ENCODE measurements at places on chromosomes 2 and 18.

GRCh38 chr2:153163055-153163454 is 315.5 kb downstream of the RPRM start:
- no peak for DNase-seq

- DNase-seq = no peak
Observed at GRCh38 chr2:20490300-20491181, 43.7 kb downstream of the RHOB start.

GRCh38 chr18:37161491-37161890 is 332.6 kb downstream of the KIAA1328 start:
- no peak for DNase-seq

- DNase-seq = no peak
Observed at GRCh38 chr2:157853211-157853610, 22.9 kb downstream of the ACVR1 start.

- no peak for DNase-seq
Observed at GRCh38 chr2:239146011-239146641, 254.7 kb downstream of the HDAC4 start.

DNA sequence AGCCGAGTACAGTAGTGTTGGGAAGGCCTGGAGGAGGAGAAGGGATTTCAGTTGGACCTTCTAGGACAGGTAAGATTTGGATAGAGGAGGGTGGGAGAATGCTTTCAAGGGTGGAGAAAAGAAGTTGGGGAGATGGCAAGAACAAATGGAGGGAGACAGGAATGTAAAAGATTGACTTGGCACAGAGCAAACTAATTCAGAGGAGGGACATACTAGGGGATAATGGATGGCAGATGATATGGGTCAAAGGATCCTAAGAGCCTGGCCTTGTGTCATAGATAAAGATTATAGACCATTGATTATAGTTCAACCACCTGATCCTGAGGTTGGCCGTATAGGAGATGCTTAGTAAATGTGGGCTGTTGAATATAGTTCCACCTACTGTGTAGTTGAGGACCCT is 12.4 kb downstream of the WDR43 start:
- no peak for DNase-seq

DNA sequence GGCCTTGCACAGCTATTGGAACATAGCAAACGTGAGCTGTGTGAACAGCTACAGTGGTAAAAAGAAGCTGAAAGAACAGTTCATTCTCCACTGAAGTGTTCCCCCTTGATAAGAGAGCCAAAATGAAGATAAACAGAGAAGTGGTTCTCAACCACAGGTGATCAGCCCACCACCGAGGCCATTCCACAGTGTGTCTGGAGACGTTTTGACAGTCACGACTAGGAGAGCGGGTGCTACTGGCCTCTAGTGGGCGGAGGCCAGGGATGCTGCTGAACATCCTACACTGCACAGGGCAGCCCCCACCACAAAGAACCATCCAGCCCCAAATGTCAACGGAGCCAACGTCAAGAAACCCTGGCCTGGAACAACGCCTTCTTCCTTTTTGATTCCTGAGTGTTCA is 38.4 kb downstream of the ADCY3 start:
- DNase-seq = no peak

DNA sequence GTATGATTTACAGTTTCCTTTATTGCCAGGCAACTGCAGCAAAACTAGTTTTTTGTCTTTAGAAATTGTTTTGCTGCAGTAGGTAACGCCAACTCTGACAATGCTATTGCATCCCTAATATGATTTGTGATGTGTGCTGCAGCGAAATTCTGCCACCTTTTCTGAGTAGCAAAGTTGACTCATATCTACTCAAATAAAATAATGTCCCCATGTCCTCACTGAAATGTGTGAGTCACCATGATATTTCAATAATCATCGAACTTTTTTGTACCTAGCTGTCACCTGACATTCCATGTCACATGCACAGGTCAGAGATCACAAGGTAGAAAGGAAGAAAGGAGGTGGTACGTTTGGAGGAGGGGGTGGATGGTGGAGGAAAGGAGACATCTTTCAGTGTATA is 205.0 kb downstream of the RAD51AP2 start:
- DNase-seq = no peak

DNA sequence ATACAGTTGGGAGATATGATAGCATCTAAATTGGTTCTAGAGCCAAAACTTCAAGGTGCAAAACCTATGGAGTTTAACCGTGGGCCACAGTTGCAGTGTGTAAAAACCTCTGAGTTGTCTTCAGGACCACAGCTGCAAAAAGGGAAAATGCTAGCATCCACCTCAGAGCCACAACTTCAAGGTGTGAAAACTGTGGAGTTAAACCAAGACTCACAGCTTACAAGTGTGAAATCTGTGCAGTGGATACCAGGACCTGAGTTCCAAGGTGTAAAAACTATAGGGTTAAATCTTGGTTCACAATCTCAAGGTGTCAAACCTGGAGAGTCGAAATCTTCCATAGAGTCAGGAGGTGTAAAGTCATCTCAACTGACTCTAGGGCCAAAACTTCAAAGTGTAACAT is 10.4 kb upstream of the ZNF512 start:
- DNase-seq = no peak

GRCh38 chr2:204260162-204260877 is 285.0 kb upstream of the PARD3B start:
- peak; percentile 54 for DNase-seq

DNA sequence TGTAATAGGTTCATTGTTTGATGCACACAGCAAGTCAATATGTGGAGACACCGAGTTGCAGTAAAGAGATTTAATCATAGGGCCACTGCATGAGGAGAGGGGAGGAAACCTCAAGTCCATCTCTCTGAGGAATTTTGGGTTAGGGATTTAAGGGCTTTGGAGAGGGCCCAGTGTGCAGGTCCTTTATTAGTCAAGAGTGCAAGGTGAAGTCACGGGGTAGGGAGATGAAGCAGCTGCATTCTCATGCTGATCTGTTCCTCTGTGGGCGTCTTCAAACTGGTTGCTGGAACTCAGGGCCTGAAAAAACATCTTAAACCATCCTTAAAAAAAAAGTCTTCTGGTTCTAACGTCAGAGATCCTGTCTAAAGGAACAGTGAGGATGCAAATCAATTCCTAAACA is 131.6 kb downstream of the NXPH2 start:
- no peak for DNase-seq

DNA sequence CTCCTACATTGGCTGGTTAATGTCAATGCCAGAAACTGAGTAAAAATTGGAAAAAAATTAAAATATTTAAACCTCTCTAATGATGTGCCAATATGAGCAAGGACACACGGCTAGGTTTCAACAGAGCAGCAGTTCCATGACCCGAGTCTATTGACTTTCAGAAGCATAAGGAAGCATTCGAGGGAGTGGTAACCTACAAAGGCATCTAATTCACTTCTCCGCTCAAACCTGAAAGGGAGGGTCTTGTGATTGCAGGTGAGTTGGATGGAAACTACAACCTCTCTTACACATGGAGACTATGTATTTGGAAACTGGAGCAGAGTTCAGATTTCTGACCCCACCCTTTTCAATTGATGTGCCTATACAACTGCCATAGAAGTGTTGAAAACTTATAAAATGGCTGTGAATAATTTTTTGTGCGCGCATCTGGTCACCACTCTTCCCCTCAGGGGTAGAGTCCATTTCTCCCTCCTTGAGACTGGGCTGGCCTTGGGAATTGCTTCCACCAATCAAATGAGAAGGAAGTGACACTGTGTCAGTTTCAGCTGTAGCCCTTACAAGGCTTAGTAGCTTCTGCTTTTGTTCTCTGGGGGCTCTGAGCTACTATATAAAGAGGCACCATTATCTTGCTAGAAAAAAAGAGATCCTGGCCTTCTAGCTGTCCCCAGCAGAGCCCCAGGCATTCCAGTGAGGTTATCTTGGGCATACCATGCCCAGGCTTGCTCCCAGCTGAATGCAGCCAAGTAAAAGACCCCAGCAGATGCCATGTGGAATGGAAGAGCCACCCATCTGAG is 278.0 kb downstream of the EPHA4 start:
- DNase-seq = no peak

DNA sequence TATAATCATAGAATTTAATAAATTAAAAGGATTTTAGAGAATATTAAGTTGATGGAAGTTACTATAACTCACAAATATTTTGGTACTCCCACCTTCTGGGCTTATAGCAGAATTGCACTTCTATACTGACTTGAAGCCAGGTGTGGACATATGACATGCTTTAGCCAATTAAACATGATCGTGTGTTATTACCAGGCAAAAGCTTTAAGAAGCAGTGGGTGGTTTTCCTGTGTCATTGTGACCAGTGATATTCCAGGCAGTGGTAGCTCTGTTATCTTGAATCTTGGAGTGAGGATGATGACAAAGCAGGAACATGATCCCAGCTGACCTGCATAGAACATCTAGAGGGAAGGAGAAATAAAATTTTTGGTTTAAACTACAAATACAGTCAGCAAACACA is 370.9 kb upstream of the ZEB2 start:
- DNase-seq = no peak

DNA sequence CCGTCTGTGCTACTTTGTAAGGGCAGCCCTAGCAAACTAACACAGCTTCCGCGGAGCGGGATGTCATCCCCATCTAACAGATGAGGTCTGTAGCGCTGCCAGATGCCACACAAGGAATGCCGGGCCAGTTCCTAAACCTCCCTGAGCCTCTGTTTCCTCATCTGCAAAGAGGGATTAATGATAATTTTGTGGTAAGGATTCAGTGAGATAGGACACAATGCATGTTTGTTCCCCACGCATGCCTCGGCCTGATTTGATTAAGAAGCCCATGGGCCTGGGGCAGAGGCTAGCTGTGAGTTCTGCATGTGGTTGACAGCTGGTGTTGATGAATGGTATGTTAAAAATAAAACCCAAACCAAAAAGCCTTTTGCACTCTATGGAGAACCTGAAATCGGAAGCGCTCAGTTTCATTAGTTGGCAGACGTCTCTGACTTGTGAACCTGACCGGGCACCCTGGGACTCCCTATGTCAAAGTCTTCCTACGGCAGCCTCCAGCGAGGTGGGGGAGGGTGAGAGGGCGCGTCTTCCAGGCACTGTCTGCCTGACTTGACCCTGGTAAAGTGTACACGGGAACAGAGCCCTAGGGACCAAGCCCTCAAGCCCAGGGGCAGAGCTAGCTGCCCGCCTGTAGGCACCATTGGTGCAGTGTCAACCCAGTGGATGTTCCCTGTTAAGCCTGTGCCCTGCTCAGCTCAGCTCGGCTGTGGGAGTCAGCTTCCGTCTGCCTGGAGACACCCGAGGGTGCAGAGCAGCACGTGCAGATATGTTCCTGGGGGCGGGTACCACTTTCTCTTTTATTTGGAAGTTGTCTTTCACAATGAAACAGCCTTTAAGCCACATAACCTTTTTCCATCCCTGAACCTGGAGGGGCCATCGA is 14.8 kb upstream of the INHBB start:
- DNase-seq = no peak

All from DMS153 (cell line).